ENCODE measurements at places on chromosomes 6 and 20.

GRCh38 chr20:44888226-44889103, 3.0 kb downstream of the YWHAB start:
- no peak for DNase-seq

DNA sequence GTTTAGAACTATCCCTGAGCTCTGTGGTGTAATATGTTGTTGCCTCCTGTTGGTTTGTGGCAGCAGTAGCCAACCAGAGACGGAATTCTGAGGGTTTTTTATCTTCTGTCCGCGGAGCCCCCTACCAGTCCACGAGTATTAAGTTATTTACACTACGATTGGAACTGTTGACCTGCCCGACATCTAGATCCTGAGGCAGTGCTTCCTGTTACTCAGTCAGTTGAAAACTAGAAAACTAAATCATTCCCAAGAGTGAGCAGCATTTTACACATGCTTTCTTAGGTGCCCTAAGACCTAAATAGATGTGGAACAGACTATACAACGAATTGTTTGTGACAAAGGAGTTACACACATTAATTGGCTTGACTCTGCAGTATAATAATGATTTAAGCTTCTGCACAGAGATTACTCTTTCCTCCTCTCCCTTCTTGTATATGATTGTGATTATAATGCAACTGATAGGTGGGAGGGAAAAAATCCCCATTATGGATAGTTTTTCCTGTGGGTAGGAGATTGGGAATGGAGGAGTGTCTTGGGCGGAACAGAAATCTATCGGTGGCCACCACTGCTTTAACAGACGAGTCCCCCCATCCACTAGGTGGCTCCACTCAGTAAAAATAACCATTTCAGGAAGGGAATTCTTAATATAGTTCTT, 1.7 kb downstream of the LOC128125822 start:
- DNase-seq = no peak

DNA sequence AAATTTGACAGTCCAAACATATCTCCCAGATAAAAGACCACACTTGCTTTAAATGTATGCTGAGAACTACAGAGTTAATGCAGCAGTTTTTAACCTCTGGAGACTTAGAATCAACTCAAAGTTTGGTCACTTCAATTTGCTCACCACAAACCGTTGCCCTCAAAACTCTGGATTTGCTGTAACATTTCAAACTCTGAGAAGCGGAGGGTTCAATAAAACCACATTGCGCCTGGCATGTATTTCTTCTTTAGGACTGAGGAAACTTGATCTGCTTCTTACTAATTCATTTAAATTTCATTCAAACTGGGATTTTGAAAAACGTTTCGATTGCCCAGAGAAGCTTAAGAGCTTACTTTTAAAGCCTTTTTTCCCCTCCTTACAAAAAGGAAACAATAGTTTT, 115.8 kb downstream of the MTFR2 start:
- DNase-seq = no peak

- no peak for DNase-seq
These were observed 25.2 kb downstream of the GHRH start for GRCh38 chr20:37236462-37236861.

GRCh38 chr6:49072885-49073620, 390.0 kb downstream of the MMUT start:
- no peak for DNase-seq

DNA sequence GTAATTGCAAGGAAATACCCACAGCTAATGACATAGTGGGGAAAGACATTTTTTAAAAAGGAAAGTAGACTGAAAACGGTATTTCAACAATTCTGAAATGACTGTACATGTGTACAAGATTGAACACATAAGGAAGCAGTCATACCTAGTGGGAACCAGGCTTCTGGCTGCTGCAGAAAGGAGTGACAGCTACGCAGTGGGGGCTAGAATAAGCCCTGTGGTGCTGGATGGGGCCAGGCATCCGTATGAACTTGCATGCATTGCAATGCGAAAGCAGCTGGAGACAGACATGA, 54.9 kb upstream of the GPR31 start:
- no peak for DNase-seq

DNA sequence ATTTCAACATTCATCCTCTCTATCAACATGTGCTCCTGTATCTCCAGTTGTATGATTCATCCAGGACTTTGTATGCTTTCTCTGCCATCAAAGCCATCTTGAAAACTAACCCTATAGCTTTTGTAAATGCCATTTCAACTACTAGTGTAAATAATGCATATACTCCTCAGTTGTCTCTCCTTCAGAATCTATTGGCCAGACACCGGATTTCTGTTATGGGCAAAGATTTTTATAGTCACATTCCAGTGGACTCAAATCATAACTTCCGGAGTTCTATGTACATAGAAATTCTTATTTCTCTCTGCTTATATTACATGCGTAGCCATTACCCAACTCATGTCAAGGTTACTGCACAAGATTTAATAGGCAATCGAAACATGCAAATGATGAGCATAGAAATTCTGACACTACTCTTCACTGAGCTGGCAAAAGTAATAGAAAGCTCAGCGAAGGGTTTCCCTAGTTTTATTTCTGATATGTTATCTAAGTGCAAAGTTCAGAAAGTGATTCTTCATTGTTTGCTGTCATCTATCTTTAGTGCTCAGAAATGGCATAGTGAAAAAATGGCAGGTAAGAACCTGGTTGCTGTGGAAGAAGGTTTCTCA, 54.8 kb downstream of the PGM3 start:
- no peak for DNase-seq

DNA sequence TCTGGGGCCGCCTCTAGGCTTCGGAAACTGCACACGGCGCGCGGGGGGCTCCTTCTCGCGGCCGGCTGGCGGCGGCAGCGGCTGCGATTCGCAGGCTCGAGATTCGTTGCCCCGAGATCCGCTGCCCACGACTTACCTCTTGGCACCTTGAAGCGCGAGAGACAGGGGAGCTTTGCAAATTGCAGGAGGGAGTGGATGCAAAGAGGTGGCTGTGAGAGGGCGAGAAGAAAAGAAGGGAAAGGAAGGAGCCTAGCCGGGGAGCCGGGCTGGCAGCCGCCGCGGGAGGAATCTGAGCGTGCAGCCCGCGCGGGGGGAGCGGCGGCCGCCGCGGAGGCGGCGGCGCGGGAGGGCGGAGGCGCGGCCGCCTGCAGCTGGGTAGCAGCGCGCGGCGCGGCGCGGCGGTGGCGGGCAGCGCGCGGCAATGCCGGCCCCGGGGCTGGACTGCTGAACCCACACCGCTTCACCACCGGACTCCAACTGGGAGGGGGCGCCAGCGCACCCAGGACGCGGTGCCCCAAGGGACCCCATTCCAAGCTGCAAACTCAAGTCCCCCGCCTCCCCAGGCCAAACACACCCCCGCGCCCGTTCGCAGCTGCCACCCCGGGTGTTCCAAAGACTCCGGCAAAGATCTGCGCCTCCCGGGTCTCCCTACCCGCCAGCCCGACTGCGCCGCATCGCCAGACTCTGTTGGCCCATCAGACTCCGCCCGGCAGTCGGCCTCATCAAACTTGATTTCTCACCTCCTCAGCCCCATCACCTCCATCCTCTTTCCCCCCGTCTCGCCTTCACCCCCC, 44.2 kb upstream of the SUPT3H start:
- peak; percentile 73 for DNase-seq

DNA sequence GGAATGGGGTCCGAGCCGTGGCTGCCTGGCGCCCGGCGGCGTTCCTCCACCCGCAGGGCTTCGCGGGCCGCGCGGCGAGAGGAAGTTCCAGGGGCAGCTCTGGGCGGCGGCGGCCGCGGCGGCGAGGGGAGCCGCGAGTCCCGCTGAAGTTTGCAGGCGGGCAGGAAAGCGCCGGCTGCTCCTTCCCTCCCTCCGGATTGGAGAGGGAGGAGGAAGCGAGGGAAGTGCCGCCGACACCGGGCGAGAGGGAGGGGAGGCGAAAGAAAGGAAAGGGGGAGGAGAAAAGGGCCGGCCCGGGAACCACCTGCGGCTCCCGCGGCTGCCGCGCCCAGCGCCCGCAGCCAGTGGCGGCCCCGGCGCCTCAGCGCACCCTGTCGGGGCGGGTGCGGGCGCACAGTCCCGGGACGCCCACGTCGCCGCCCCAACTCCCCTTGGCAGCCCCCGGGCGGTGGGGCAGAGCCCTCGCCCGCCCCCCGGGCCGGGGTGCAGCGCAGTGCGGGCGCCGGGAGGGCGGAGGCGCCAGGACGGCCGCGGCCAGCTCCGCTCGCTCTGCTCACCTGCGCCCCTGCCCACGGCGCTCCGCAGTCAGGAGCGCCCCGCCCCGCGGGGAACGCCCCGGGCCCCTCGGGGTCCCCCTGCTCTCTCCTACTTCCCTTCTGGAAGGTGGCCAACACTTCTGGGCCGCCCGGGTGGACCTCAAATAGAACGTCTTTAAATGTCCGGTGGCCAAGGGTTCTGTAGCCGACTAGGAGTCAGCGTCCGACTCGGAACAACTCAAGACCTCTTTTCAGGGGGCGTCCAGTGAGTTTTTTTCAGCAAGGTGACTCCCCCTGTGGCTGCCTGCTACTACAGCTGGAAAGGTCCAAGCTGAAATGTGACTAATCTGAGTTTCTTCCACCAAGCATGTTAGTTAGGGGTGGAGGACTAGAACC, 80.3 kb upstream of the CCDC28A start:
- DNase-seq = no peak

DNA sequence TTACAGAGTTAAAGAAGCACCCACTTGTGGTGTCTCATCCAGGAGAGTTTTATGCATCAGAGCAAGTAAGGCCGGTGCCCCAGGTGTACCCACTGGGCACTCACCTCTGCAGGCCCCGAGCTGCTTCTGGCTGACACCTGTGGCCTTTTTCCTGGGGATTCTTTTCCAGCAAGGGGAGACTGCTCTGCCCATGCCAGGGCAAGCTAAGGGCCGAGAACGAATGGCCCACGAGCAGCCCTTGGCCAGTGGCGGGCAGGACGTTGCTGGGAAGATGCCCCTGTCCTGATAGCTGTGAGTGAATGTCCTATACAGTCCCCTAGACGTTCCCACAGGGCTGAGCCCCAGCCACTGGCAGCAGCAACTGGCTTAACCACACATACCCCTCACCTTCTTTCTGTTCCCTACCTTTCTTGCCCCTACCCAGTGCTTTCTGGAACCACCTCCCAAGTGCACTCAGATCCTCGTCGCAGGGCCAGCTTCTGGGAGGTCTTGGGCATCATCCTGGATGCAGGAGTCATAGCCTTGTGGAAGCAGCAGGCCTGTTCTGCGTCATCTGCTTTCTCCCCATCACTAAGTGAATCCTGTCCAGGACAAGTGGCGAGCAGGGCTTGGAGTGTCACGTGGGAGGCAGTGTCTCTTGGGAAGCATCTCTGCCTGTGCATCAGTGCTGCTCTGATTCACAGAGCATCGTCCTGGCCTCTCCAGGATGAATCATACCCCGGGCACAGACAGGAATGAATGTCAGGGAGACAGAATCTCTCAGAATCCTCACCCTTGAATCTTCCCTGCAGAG, 32.5 kb downstream of the SYNDIG1 start:
- DNase-seq = peak; percentile 58

GRCh38 chr6:107718341-107718740, 105.8 kb downstream of the SCML4 start:
- no peak for DNase-seq

GRCh38 chr6:12578751-12579150, 137.8 kb upstream of the PHACTR1 start:
- no peak for DNase-seq

GRCh38 chr6:160810238-160810637, 108.2 kb downstream of the PLG start:
- DNase-seq = no peak

DNA sequence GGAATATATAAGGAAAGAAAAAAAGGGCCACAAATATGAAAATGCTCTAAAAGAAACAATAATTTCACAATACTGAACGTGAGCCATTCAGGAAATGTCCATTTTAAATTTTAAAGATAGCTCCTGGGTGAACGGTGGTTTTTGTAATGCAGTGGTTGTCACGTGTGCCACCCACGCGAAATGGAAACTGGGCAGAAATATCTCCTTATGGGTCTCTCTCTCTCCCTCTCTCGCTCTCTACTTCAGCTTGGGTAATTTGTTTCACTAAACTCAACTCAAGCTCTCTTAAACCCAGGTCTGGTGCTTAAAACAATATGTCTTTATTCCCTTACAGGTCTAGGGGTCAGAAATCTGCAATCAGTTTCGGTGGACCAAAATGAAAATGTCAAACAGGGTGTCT, 150.8 kb downstream of the OR2B2 start:
- no peak for DNase-seq

GRCh38 chr6:155090166-155090565, 95.1 kb downstream of the TIAM2 start:
- no peak for DNase-seq

GRCh38 chr20:59094576-59094975, 52.0 kb upstream of the PRELID3B start:
- DNase-seq = no peak

- DNase-seq = no peak
These were observed 5.5 kb downstream of the NT5DC1 start for GRCh38 chr6:116106146-116106545.

GRCh38 chr6:56242346-56242745, 5.0 kb downstream of the COL21A1 start:
- DNase-seq = no peak

GRCh38 chr20:21262812-21263211, 40.3 kb upstream of the XRN2 start:
- no peak for DNase-seq

- DNase-seq = no peak
These were observed 2.8 kb downstream of the ANKRD60 start for GRCh38 chr20:58225452-58226200.

- DNase-seq = no peak
These were observed 19.7 kb upstream of the EFHC1 start for GRCh38 chr6:52400313-52401041.

DNA sequence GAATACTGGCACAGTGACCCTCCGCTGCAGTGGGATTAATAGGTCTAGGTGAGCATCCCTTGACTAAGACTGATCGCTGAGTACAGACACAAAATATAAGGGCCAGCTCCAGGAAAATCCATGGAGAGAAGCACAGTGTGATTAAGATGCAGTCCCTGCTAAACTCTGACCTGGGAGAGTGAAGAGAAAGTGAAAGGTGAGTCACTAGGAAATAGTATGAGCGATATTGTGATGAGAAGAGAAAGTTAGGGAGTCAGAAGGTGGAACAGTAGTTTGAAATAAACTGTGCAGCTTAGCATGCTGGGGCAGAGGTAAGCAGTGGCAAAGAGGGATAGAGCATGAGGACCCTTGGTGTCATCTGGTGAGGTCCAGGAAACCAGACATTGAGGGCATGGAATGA, 278.6 kb upstream of the MAP3K7 start:
- DNase-seq = no peak

DNA sequence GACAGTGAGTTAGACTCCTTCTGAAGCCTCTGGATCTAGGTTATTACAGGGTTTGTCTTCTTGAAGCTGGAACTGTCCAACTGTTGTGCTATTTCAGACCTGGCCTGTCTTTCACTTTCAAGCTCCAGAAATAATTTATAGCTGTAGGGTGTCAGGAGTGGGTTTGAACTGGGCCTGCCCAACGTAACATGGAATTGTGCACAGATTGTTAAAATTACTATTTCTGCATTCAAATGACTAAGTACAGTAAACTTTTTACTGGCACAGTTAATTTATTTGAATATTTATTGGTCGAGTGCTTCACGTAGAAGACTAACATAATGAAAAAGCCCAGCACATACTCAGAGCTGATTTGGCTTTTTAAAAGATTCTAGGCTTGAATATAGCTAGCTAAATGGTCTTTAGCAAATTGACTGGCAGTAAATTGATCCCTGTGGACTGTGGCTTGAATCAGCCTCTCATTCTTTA, 74.3 kb downstream of the ARID1B start:
- no peak for DNase-seq

GRCh38 chr6:136609873-136610706, 59.9 kb upstream of the MAP7 start:
- no peak for DNase-seq

- no peak for DNase-seq
These were observed 2.3 kb downstream of the THBS2 start for GRCh38 chr6:169251371-169251802.

- DNase-seq = no peak
These were observed 75.5 kb downstream of the ZDHHC14 start for GRCh38 chr6:157456524-157456829.

Data from substantia nigra (tissue), 51 donors.